Adipocyte (in vitro differentiated cells): ENCODE measurements at places on chromosomes 2 and 18.
A peak's percentile ranks its signal among the peaks of the same experiment; 100 is the strongest.

- no peak for DNase-seq
These were observed 365.1 kb upstream of the NETO1 start for GRCh38 chr18:73232933-73233332.

DNA sequence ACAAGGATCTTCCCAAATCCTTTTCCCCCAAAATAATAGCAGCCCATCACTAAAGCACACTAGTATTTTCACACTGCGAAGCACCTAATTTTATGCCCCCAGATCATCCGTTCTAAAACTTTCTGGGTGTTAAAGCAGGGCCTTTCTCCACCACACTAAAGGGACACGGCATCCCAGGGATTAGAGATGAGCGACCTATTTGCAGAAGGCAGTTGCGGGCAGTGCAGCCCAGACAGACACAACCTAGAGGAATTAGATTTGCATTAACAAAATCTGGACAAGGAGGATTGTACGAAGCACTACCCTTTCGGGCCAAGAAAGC is 402 bp downstream of the OSGEPL1 start:
- no peak for DNase-seq

DNA sequence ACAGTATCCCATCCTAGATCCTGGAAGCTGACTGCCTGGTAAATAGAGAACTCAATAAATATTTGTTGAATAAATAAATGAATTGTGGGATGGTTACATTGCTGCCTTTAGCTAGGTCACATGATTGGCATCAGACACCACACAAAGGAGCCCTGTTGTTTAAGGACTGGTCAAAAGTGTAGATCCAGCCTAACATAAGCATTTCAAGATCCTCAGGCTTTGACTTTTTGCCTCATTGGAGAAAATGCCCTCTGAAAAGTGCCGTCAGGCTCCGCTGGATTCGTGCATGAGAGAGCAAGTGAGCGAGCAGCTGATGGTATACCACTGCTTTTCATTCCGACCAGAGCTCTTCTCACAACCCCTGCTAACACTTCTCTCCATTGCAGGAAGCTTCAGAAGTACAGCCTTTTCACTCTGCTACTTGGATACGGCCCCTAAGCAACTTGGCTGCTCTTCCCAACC is 1.3 kb upstream of the ZNF24 start:
- DNase-seq, result no peak

DNA sequence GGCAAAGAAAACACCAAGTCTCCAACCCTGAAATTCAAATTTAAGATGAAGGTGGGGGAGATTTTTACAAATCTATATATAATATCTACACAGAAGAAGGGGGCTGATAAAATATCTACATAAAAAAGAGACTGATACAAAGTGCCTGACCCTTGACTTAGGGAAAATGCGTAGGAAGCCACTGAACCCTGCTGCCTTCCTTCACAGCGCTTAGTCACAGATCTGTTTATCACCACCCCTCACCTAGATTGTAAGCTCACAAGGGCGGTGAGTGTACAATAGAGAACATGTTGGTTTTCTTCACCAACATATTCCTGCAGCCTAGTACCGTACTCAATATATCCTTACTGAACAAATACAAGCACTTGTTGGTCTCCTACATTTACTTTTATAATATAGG is 54.3 kb downstream of the NOL10 start:
- DNase-seq, result no peak

GRCh38 chr2:220781622-220782241 is 790.4 kb downstream of the EPHA4 start:
- DNase-seq, result no peak

- peak; percentile 93 for DNase-seq
These were observed 7.2 kb downstream of the SMYD1 start for GRCh38 chr2:88074854-88075292.

- DNase-seq, result no peak
These were observed 67.5 kb downstream of the ATP9B start for GRCh38 chr18:79136742-79137141.
